ENCODE measurements at places on chromosomes 4 and X.

DNA sequence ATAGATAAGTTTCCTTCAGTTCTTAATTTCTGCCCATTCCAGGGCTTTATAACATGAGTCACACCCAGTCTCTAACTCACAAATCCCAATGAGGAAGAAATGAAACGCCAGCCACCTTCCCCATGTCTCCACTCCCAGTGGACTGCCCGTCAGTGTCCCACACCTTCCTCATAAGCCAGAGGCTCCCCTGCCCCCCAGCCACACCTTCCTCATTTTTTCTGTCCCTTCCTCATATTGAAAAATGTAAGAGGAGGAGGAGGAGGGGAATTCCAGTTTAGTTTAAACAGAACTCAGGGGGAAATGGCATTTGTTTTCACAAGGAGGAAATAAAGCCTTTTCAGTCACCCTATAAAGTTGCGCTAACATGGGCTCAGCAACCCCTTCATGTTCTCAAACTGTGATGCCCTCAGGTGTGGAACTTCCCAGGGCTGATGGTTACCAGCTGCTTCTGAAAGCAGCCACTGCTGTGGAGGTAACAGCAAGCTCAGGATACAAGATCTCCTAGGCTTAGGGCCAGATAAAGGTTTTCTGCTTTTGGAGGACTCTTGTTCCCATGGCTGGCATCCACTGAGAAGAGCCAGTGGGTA lies 97.8 kb downstream of the PARM1 start:
- DNase-seq = no peak

DNA sequence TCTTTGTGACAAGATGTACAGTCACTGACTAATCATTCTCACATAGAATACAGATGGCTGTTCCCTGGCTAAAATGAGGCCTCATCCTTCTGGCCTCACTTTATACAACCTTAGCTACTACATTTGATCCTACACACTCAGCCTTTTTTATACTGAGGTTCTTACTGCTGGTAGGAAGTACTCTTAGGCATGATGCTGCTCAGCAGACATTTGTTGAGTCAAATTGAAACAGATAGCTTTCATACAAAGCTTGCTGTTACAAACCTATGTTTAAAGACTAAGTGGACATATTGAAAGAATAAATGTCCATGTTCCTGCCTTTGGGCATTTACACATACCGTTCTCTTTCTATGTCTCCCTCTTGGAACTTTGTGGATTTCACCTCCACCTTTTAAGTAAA lies 154.9 kb downstream of the NPFFR2 start:
- no peak for DNase-seq

GRCh38 chr4:108261026-108261425 lies 92.3 kb upstream of the LEF1 start:
- DNase-seq = no peak

- DNase-seq = no peak
Measured at GRCh38 chrX:13093529-13094140, 49.2 kb upstream of the FAM9C start.

GRCh38 chr4:68129793-68130192 lies at the start of gene TMPRSS11F:
TSS of gene TMPRSS11F (minus strand) at chr4:68129869. CDS start at chr4:68129820, 49 bp downstream.
- no peak for DNase-seq

- DNase-seq = no peak
Measured at GRCh38 chr4:114890773-114891172, 222.6 kb downstream of the NDST4 start.

GRCh38 chr4:154344686-154345085 lies 146.9 kb downstream of the DCHS2 start:
- DNase-seq = no peak

DNA sequence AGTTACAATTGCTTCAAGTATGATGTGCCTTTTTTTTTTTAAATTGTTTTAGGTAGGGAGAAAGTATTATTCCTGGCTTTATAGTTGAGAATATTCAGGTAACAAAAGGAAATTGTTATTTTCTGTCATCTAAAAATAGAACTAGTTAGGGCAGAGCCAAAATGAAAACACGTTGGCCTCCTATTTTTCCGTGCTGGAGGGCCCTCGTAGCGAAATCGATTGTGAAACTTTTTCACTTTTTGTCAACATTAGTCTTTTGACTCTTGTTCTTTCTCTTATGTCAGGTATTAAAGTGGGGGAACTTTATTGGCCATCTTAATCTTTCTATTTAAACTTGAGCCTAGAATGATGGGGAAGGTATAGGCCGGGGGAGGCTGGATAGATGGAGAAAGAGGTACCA lies 104.9 kb downstream of the ARHGAP10 start:
- no peak for DNase-seq

GRCh38 chr4:88592600-88593448 lies 544 bp downstream of the HERC3 start:
- peak; percentile 73 for DNase-seq

DNA sequence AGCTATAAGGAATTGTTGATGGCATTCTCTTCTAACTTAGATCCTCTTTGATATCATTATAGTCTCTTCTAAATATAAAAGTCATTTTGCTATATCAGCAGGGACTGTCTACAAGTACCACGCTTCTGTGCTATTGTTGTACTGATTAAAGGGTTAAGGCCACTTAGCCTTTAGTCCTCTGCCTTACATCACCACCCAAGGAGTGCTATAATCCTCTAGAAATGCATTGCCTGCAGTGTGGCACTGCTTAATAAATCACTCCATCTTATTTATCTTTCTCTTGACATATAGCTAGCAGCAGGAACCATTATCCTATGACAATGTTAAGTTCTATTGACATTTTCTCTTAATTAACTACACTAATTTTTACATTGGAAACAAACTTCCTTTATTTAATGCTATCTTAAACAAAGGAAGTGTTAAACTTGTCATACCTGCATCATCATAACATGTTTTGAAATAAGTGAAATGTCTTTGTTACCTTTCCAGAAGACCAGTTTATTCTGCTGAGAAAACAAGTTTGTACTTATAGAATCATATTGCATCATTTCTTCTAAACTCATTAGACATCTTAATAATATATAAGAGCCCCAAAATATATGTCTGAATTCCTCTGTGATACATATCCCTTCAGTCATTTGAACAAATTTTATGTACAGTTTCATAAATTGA lies 360.9 kb upstream of the ATOH1 start:
- no peak for DNase-seq

DNA sequence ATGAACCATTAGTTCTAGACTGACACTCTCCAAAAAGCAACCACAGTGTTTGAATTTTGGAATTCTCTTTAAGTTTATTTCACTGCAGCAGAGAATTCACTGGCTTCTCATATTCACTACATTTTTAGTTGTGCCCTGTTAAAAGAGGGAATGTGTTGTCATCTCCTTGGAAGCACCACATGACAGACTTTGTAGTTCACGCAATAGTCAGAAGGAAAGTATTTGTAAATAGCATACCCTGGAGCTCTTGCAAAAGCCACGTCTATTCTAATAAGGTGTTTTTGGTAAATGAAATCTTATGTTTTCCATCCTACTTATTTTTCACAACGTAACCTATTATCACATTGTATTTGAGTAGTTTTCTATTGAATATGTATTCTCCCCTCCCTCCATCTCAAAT lies 25.8 kb downstream of the DOCK11 start:
- no peak for DNase-seq

GRCh38 chr4:54843946-54844345 lies 186.2 kb downstream of the KIT start:
- DNase-seq = no peak

- no peak for DNase-seq
Measured at GRCh38 chrX:25300994-25301393, 285.2 kb upstream of the ARX start.

DNA sequence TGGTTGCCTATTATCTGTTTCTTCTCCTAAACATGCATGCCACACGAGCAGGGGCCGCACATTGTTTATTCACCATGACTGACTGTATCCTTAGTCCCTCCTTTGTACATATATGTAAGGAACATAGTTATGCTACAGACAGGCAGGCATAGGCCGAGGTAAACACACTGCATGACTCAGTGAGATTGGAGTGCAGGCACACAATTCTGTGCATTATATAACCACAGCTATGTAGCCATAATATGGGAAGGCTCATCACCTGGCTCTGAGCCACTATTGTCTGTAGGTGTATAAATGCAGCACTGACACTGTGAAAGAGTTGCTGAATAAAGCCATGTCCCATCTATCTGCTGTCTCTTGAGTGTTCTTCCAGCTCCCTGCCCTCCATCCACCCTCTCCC lies 431.6 kb downstream of the IDS start:
- DNase-seq = no peak

DNA sequence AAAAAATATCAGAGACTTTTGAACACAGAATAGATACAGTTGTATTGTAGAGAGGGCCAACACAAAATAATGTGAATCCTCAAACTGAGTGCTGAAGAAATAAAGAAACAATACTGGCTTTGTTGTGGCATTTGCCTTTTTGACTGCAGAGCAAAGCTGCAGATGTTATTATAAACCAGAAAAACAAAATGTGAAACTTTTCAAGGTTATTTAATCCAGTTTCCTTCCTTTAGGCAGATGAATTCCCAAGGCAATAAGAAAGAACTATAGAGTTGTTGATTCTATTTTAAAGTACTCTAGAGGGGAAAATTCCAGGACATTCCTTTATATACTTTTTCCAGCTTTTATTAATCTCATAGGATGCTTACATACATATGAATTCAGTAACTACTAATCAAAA lies 186.8 kb downstream of the NDST4 start:
- no peak for DNase-seq

GRCh38 chr4:137700751-137701150 lies 168.5 kb upstream of the PCDH18 start:
- no peak for DNase-seq

DNA sequence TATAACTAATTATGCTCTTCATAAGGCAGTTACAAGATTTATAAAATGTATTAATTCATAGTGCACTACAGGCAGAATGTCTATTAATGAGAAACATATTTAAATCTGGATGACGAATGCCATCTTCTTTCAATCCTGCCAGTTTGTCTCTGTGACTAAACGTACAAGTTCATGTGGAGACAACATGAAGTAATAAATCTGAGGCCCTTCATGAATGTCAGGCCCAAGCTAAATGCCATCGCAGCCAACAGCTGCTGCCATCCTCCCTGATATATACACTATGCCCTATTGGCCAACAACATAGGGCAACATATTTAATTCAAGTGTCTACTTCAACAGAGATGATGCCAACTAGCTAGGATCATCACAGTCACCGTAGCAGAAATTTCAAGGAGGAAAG lies 43.7 kb downstream of the TSPAN5 start:
- DNase-seq = no peak

GRCh38 chr4:90181644-90182043 lies 54.5 kb downstream of the CCSER1 start:
- DNase-seq = no peak

DNA sequence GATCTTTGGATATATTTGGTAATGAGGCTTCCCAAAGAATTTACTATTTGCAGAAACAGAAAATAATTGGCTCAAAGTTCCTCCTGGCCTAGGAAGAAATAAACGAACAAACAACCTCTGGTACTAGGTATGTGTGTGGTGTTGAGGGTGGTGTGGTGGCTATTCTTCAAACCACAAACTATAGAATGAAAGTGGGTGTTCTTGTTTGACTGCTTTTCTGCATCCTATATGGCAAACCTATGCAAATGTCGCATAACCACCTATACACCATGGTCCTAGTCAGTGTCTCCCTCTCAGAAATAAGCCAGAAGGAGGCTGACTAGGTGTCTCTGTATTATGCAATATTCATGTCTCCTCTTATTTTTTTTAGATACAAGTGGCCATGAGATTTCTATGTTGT lies 106.6 kb upstream of the PCDH18 start:
- DNase-seq = no peak

- no peak for DNase-seq
Measured at GRCh38 chrX:72079607-72080006, 52.1 kb downstream of the RTL5 start.

DNA sequence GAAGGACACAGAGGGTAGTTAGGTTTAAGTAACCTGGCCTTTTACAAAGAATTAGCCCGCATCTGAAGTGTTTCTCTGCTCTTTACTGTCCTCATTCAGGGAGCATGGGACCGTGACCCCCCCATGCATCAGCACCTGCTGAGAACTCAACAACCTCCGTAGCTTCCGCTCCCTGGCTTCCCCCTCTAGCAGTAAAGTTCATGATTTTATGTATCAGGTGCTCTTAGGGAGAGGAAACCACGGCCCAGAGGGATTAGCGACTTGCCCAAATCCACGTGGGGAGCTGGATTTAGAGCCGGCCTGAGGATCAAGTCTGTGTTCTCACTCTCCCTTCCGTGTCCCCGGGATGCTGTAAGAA lies 284.6 kb upstream of the GATB start:
- DNase-seq = peak; percentile 18

DNA sequence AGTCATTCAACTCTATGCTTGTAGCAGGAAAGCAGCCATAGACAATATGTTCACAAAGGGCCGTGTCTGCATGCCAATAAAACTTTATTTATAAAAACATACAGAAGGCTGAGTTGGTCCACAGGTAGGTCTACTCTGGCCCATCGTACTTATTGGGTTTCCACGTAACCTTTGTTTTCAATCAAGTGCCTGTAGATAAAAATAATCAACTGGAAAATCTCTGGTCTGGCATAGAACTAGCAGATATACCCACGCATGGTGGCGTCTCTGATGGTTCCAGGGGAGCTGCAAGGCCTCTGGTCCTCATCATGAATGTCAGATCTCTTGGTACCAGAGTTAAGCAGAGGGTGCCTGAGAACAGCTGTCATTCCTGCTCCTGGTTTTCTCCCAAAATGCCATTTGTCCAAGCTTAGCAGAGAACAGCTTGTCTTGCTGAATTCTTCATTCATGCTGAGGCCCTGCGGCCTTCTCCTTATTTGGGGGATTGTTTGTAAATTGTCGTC lies 31.4 kb upstream of the JAKMIP1 start:
- DNase-seq = no peak

DNA sequence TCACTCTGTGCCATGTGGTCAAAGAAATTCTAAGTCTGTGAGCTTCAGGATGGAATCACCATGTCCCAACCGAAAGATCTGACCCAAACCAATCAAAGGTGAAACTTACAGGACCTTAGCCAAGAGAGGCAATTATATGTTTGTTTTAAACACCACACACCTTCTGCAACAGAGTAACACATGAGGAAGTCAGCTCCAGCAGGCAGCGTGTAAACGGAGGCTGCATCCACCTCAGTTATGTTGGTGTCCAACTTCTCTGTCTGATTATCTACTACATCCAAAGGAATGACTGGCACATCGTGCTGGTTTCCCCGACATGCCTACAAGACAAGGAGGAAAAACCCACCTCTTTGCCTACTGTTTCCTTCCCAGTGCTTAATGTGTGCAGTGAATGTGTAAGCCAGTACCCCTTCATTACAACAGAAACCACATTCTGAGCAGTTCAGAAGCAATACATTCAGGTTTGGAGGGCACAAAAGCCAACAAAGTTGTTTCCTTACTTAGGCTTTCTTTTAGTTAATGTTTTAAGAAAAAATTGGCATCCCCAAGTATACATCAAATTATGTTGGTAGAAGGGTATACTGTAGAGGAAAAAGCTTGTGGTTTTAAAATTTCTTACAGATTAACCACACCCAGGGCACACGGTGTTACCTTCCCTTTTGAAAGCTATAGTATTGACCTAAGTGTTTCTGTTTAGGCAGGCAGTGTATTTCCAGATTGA lies 12.4 kb downstream of the CASP6 start:
- no peak for DNase-seq

- DNase-seq = no peak
Measured at GRCh38 chrX:11386812-11387211, 93.6 kb downstream of the AMELX start.

GRCh38 chr4:4474476-4474875 lies 67.4 kb downstream of the STX18 start:
- no peak for DNase-seq

All from GM19239 (cell line).